ENCODE measurements at places on chromosomes 3 and 15.

GRCh38 chr3:186594591-186595113 lies 18.2 kb upstream of the AHSG start:
- DNase-seq = no peak

DNA sequence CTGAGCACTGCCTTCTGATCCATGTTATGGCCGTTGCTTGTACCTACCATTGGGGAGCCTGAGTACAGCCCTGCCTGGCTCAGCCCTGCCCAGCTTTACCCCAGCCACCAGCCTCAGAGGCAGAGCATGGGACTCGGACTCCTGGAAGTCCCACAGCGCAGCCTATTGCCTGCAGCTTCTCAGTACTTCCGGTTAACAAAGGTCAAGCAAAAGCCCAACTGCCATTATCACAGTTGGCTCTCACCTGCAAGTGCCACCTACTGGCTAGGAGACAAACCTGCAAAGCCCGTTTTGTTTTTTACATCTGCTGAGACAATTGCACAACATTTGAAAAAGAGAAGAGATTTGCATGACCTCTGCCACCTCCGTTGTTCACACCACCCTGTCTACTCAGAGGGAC lies 1081.7 kb downstream of the NAALADL2 start:
- DNase-seq = peak; percentile 1

DNA sequence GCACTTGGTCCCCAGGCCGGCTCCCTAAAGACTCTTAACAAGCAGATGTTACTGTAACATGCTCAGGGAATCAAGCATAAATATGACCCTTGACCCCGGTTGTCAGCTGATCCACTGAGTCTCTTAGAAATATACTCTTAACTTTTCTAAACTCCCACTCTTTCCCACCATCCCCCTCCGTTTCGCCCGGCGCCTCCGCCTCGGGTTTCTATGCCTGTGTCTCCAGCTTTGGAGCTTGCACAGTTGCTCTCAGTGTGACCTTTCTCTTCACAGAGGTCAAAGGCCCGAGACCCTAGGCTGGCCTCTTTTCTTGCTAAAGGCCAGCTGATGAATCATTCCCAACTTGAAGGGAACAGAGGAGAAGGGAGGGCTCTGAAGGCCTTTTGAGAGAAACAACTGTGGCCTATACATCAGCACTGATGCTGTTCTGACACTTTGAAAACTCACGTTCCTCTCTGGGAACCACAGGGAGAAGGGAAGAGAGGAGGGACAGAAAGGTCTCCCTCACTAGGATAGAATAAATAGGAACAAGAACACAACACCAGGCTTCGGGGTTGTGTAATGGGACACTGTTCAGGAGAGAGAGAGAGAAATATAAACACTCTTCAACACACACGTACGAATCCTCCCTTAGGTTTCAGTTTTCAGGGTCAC lies 484.5 kb upstream of the NR2F2 start:
- no peak for DNase-seq

DNA sequence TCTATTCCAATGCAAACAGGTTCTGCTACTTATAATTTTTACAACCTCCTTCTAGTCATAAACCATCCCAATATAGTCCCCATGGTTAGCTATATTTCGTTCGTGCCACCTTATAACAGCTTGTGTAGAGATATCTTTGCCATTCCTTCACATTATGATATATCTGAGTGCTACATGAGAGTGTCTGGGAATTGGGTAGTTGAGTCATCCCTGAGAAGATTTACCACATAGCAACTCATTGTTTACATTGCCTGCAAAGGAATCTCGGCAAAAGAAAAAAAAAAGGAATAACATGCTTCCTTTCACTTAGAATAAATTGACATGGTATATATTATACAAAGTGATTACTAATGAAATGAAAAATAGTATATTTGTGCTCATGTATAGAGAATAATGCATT lies 86.0 kb upstream of the VGLL3 start:
- DNase-seq = peak; percentile 79

- no peak for DNase-seq
These were observed 60.9 kb upstream of the DIPK2A start for GRCh38 chr3:143910756-143911155.

DNA sequence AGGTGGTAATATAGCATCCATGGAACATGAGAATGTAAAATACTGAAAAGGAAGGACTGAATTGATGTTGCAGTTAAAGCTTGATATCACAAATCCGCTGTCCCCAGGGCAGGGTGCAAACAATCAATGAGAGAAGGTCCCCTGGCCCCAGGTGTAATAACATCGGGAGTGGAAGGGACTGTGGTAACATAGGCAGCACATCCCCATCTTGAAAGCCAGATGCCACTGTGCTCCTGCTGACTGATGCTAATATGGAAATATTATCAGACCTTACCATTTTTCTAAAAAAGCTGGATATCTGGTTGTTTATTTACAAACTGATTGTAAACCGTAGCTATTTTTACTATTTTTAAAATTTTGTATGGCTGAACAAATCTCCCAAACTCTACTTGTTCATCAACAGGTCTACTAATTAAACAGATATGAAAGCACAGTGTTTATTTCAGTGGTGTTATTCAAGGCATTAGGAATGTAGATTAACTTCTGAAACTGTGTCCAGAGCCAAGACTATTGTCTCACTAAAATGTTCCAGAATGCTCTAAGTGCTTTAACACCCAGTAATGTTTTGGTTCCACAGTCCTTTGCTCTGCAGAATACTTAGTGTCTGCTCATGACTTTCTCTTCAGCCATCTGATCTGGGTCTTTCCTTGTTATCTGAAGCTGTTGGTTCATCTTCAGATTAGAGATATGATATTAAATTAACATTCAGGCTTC lies 386.0 kb upstream of the RARB start:
- no peak for DNase-seq

- no peak for DNase-seq
These were observed 459.6 kb downstream of the MECOM start for GRCh38 chr3:169203631-169204550.

DNA sequence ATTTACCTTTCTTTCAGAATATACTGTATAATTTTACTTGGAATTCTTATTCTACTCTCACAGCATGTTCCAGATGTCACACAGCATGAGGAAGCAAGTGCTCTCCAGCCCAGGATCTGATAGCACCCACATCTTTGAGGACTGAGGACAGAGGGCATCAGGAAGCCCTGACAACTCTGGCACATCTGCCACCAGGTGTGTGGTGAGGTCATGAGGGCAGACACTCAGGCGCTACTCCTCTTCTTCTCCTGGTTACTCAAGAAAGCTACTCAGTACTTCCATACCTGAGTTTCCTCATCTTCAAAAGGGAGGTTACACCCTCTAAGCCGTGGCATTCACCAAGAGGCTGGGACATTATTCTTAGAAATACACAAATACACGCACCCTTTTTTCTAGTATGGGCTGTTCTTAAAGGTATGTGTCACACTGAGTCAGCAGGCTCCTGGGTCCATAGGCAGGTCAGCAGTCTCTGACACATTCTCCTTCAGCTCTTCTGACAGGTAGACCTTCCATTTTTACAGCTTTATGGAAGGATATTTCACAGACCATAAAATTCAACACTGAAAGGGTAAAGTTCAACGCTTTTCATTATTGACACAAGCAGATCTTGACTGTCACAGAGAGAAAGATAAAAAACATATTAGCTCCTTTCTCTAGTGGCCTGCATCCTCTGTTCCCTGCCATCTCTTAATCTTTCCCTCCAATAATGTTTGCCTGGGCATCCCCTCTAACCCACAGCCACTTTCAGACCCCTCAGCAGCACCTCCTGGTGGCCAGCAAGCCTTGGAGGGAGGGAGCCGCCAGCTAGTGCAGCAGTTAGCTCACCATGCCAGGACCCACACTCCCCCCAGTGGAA lies 103.2 kb upstream of the TJP1 start:
- DNase-seq = peak; percentile 77

- DNase-seq = no peak
These were observed 351.0 kb downstream of the MCTP2 start for GRCh38 chr15:94582368-94582767.

DNA sequence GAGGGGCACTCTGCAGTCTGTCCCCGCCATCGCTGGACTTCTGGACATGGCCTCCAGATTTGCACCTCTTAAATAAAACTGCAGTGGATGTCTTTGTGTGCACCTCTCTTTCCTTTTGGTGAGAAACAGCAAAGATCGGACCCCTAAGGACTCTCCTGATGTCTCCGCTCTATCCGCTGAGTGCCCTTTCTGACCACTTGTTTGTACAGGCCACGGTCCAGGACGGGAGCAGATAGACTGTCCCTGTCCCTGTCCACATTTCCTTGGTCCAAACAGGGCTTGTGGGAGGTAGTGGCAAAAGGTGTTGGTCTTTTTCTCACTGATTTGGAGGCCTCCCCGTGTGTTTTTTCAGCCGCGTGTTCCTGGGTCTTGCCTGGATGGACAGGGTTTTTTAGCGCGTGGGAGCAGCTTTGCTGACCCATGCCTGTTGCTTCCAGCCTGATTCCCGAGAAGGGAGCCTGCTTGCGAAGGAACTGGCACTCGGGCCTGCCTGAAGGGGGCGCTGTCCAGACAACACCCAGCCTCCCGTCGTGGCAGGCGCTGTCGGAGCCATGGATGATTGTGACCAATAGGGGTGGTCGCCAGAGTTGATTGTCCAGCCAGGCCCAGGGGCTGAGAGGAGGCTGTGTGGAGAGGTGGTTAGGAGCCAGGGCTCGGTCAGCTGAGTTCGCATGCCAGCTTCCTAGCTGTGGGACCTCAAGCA lies 13.2 kb upstream of the STAB1 start:
- no peak for DNase-seq

DNA sequence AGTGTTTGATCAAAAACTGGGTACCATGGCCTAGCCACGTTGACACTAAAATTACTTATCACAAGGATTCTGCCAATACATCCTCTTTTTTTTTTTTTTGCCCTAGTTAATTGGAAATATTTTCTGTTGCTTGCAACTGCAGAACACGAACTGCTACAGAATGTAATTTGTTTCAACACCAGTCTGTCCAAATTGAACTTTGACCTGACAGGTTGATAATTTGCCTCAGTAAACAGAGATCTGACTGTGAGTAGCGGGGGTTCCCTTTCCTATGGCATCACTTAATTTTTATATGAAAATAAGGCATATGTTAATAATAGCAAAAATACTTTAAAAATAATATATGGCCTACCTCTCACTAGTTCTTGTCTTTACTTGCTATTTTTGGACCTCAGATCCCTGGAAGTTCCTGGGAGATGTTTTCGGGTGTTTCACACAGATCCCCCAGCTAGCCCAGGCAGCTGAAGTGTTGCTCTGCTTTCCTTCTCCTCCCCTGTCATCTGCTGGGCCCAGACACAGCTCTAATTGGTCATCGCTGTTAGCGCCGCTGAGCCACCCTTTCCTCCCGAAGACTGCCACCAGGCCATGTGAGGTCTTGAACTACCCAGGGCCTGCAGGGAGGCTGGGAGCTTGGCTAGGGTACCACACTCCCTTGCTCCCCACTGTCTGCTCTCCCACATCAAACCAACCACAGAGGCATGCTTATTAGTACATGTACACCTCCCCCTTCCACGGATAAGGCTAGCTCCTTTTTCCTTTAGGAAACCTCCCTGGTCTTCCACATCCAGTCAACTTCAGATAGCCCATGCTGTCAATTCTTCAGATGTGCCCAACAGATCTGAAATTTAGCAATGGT lies 89.8 kb upstream of the RNF7 start:
- no peak for DNase-seq

GRCh38 chr3:10474847-10475246 lies 30.5 kb downstream of the ATP2B2 start:
- no peak for DNase-seq

- DNase-seq = no peak
These were observed 184.6 kb downstream of the GOLGA6L6 start for GRCh38 chr15:20356911-20357480.

- peak; percentile 13 for DNase-seq
These were observed 14.3 kb downstream of the PPCDC start for GRCh38 chr15:75037685-75038084.

DNA sequence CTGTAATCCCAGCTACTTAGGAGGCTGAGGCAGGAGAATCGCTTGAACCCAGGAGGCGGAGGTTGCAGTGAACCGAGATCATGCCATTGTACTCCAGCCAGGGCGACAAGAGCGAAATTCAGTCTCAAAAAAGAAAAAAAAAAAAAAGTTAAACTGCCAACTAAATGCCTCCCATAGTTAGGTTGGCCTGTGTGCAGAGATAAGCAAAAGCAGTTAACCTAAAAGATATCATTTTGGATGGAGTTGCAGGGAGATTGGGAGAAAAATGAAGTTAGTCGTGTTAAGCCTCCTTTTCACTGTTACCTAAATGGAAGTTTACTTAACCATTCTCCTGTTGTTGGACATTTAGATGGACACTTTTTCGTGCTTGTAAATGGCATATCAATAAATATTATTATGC lies 11.4 kb upstream of the FETUB start:
- no peak for DNase-seq

- no peak for DNase-seq
These were observed 179.1 kb upstream of the ZPLD1 start for GRCh38 chr3:102255736-102256135.

DNA sequence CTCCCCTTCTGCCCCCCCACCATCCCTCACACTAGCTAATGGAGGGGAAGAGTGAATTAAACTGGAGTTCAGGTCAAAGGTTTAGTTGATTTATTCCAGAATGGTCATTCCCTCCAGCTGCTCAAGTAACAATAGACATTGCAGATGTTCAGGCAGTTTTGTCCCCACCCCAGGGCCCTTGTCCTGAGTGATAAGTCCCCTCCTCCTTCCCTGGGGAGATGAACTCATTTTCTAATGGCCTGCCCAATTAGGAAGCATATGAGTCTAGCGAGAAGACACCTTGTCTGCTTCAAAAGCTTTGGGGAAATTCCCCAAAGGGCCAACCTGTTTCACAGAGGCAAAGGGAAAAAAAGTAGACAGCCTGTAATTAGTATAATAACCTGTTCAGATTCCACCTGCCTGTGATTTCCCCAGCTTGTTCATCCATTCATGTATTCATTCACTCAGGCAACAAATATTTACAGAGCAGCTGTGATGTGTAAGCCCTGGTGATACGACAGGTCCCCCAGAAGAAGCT lies 165.3 kb downstream of the SHQ1 start:
- DNase-seq = no peak

DNA sequence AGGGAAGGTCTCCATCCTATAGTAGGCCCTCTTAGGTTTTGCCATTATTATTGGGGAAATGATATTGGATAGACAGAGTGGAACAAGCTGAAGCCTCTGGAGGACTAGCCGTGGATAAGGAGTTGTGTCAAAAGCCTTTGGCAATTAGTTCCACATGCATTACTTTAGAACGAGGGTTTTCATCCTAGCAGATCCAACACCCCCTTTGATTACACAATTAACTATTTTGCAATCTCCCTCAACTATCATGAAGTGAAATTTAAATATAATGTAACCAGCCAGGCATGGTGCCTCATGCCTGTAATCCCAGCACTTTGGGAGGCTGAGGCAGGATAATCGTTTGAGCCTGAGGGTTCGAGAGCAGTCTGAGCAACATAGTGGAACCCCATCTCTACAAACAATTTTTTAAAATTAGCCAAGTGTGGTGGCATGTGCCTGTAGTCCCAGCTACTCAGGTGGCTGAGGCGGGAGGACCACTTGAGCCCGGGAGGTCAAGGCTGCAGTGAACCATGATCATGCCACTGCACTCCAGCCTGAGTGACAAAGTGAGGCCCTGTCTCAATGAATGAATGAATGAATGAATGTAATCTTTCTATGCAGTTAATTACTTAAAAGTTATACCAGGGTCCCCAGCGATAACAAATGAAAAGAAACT lies 56.8 kb downstream of the PXYLP1 start:
- DNase-seq = no peak

GRCh38 chr15:77822631-77823230 lies 190.0 kb upstream of the LINGO1 start:
- no peak for DNase-seq

- no peak for DNase-seq
These were observed 262.9 kb downstream of the ZMAT3 start for GRCh38 chr3:178808748-178809147.

Measured in EL (cell line).